Activated naive CD8-positive, alpha-beta T cell treated with anti-CD3 and anti-CD28 coated beads, Interleukin-2, amount 10 ng/mL, durations not matched to agents 7 days and 5 days (primary cell): ENCODE measurements at places on chromosomes 7 and 10. TPM values are rescaled to one million over a fixed set of nuclear protein-coding genes. Genes with fewer than 3 reads are reported as not detected.

The KLF14 gene
- total RNA-seq: not detected

DNA sequence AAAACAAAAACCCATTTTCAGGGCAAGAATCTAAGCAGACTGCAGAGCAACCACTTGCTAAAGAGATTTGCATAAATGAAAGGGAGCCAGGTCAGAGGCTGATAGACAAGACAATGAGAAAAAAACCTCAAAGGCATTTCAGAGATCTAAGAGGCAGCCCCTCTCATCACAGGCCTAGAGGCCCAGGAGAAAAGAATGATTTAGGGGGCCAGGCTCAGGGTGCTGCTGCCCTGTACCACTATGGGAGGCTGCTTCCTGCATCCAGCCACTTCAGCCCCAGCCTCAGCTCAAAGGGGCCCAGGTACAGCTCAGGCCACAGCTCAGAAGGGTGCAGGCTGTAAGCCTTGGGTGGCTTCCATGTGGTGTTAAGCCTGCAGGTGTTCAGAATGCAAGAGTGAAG, 3.7 kb upstream of the DNAJC12 start:
- no peak for DNase-seq
- H3K36me3 ChIP-seq: peaks cover 6% of the 10 kb centered on the region
- no peaks in the 10 kb centered on the region for H3K27me3 ChIP-seq
- H3K4me1 ChIP-seq: peaks cover 3% of the 10 kb centered on the region
- H3K27ac ChIP-seq: no peak overlapping the region

- H3K4me1 ChIP-seq: no peaks in the 10 kb centered on the region
- H3K27ac ChIP-seq: no peak overlapping the region
- H3K4me3 ChIP-seq: no peak overlapping the region
- peak; percentile 15 for DNase-seq
- no peaks in the 10 kb centered on the region for H3K27me3 ChIP-seq
Observed at GRCh38 chr7:1692515-1693418, 22.7 kb downstream of the ELFN1 start.

- no peak overlapping the region for H3K27ac ChIP-seq
- H3K4me1 ChIP-seq: peaks cover 14% of the 10 kb centered on the region
- H3K36me3 ChIP-seq: peaks cover 18% of the 10 kb centered on the region
- DNase-seq: no peak
- H3K4me3 ChIP-seq: no peak overlapping the region
Observed at GRCh38 chr7:7720750-7721621, 2.6 kb upstream of the RPA3 start.

DNA sequence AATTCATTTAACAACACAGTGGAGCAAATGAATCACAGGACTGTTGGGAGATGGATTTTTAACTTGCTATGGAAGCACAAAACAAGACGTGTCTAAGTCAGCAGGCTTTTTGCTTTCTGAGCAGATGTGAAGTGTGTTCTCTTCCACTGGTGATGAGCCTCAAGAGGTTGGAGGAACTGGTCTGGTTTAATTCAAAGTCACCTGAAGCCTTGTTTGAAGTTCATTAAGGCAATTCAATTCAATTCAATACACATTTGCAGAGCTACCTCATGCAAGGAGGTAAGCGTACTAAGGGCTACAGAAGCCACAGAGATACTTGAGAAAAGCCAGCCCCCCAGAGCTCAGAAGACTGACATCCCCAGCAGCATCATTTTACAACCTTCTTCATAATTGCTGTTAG, 68.4 kb upstream of the PALS2 start:
- H3K36me3 ChIP-seq: no peaks in the 10 kb centered on the region
- H3K4me1 ChIP-seq: no peaks in the 10 kb centered on the region
- peaks cover 2% of the 10 kb centered on the region for H3K27me3 ChIP-seq

DNA sequence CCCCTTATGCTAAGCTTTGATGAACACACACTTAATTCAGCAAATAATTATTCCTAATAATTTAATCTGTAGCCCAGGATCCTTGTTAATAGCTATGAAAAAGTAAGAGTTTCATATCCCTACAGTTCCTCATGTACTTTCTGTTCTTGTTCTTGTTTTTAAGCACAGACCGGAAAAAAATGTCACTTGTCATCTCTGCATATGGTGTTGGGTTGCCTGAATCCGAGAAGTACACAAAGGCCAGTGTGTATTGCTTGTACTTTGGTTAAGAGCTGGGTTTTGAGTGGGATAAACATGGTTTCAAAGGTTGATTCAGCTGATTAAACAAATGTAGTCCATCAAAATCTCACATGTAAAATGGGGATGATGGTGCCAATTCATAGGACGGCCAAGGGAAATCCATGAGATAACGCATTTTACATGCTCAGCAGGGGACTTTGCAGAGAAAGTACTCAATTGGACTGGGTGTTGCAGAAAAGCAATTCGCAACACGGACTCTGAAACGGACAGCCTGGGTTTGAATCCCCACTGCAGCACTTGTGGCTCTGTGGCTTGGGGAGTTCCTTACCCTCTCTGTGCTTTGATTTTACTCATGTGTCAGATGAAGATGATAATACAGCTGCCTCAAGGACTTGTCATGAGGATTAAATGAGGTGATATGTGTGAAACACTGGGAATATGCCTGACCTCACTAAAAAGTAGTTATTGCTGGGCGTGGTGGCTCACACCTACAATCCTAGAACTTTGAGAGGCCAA, 71.7 kb downstream of the MAP3K8 start:
- peaks cover 1% of the 10 kb centered on the region for H3K36me3 ChIP-seq
- no peaks in the 10 kb centered on the region for H3K27me3 ChIP-seq
- peaks cover 59% of the 10 kb centered on the region for H3K4me1 ChIP-seq
- DNase-seq: no peak
- no peak overlapping the region for H3K4me3 ChIP-seq

DNA sequence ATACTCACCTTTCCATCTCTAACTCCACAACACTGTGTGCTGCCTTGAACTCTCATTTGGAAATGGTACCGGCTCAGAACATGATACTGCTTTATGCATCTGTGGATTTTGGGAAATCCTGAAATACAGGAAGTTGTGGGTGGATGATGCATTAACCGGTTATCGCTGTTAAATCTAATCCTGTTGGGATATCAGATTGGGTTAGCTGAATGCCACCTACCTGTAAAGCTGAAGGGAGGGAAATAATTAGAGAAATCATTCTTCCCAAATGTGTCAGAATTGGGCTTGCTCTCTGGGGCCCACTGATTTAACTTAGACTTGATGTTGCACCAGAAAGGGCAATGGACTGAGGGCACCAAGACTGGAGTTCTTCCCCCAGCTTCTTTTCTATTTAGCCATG, 54.0 kb downstream of the CH25H start:
- H3K27ac ChIP-seq: no peak overlapping the region
- H3K4me3 ChIP-seq: no peak overlapping the region
- peaks cover 10% of the 10 kb centered on the region for H3K36me3 ChIP-seq
- H3K4me1 ChIP-seq: peaks cover 8% of the 10 kb centered on the region
- DNase-seq: no peak
- peaks cover 20% of the 10 kb centered on the region for H3K27me3 ChIP-seq

The KCTD7 gene
- 35.2 TPM for total RNA-seq

DNA sequence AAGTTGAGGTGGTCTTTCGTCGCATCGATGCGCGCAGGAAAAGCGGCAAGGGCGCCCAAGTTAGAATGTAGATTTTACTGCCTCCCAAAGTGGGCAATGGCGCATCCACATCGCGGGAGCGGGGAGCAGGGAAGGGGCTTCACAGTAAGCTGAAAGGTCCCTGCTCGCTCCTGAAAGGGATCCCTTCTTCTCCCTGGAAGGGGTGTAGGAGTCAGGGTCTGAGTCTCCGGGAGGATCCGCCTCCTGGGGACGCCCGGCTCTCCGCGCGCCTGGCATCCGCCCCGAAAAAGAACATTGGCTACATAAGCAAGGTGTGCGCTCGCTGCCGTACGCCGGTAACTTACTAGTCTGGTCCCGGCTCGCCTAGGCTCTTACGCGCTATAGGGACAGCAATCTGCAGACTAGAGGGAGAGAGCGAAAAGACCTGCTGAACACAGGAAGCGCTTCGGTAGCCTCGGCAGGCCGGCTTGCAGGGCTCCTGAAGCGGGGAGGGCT, 804 bp downstream of the UNC5B start:
- H3K27ac ChIP-seq: no peak overlapping the region
- peak; percentile 52 for DNase-seq
- H3K27me3 ChIP-seq: peaks cover 79% of the 10 kb centered on the region

The CAMK2G gene
- 48.6 TPM for total RNA-seq

GRCh38 chr7:85471740-85472139, 284.9 kb upstream of the SEMA3D start:
- DNase-seq: no peak
- H3K27ac ChIP-seq: no peak overlapping the region
- H3K4me1 ChIP-seq: no peaks in the 10 kb centered on the region
- H3K4me3 ChIP-seq: no peak overlapping the region
- no peaks in the 10 kb centered on the region for H3K27me3 ChIP-seq
- no peaks in the 10 kb centered on the region for H3K36me3 ChIP-seq

The PODXL gene
- 1.5 TPM for total RNA-seq

DNA sequence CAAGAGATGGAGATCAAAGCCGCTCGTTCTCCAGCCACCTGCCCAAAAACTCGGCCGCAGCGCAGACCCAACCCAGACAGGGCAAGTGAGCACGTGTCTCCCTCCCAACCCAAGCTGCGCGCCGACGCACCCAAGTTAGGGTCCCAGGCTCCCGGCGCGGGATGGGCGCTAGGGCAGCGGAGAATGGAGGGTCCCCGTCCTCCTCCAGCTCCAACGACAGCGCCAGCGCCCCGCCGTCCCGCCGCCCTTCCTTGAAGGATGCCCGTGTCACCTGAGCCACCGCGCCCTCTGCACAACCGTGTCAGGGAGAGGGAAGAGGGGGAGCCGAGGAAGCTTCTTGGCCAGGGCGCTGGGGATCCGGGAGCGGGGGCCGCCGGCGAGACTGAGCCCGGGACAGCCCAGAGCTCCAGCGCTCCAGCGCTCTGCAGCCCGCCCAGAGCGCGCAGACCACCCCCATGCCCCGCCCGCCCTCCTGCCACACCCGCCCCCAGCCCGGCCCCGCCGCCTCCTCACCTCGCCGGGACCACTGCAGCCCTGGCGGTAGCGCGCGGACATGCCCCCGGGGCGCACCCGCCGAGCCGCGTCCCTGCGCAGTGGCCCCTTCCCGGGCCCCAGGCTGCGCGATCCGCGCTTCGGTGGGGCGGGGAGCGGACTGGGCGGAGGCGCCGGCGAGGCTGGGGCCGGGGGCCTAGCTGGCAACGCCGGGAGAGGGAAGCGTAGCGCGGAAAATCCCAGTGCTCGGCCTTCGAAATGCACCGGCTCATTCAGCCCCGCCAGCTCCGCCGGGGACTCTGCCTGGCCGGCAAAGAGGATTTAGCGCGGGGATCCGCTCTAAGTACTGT, at the start of gene SLC16A12:
Gene SLC16A12, minus strand, starts transcription at position 424 of the 842 bp plus-strand sequence. CDS start 73,016 bp downstream, outside the sequence.
- H3K36me3 ChIP-seq: no peaks in the 10 kb centered on the region
- DNase-seq: peak; percentile 34
- no peak within 1 kb of the TSS for H3K27ac ChIP-seq
- peak within 1 kb of the TSS; percentile 41 for H3K4me3 ChIP-seq

DNA sequence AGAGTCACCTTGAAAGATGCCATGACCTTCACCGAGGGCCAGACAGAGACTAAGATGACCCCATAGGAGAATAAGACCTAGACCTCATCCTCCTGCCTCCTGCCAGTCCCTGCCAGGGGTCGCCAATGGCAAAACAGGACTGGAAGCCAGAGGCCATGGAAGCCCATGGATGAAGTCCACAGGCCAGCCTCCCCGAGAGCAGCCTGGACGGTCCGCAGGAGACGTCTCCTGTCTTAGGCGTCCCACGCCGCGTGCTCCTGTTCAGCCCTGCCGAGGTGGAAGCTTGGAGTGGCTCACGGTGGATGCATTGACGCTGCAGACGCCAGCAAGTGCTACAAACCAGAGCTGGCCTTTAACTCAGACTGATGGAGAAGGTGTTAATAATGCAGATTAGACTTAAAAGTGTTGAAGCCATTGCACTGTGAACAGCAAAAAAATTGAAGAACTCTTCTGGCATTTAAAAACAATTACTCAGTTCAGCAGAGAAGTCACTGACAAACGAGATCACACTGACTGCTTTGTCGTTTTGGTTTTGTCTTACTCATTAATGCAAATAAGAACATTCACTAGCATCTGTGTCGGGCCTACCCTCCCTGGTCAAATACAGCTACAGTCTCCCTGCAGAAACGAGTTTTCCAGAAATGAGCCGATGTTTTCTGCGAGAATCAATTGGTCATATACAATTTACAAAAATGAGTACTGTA, 38.1 kb upstream of the FAM20C start:
- H3K36me3 ChIP-seq: peaks cover 2% of the 10 kb centered on the region
- no peak for DNase-seq
- H3K27ac ChIP-seq: no peak overlapping the region
- no peaks in the 10 kb centered on the region for H3K27me3 ChIP-seq

DNA sequence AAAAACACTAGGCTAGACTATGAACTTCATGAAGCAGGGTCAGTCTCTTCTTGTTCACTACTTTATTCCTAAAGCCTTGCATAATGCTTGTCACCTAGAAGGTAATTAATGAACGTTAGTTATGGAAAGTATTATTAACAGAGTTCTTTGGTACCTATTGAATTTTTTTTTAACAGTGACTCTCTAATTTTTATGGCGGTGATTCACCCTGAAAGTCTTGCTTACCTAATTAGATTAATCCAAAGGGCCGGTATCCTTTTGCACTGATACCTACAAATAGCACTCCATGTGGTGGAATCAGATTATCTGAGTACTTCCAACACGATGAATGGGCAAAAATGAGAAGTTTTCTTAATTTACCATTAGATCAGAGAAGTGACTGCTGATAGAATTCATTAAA, 31.7 kb downstream of the STAM start:
- no peak overlapping the region for H3K27ac ChIP-seq
- no peaks in the 10 kb centered on the region for H3K27me3 ChIP-seq
- H3K4me3 ChIP-seq: no peak overlapping the region
- H3K4me1 ChIP-seq: peaks cover 17% of the 10 kb centered on the region

GRCh38 chr10:131815266-131816156, 85.3 kb upstream of the PPP2R2D start:
- no peaks in the 10 kb centered on the region for H3K4me1 ChIP-seq
- no peak overlapping the region for H3K27ac ChIP-seq
- no peak overlapping the region for H3K4me3 ChIP-seq
- no peaks in the 10 kb centered on the region for H3K27me3 ChIP-seq

GRCh38 chr10:132676193-132676891, 109.6 kb downstream of the NKX6-2 start:
- H3K4me1 ChIP-seq: peaks cover 2% of the 10 kb centered on the region
- DNase-seq: peak; percentile 10
- H3K27ac ChIP-seq: no peak overlapping the region

- H3K4me3 ChIP-seq: no peak overlapping the region
- H3K27me3 ChIP-seq: peaks cover 2% of the 10 kb centered on the region
- no peaks in the 10 kb centered on the region for H3K4me1 ChIP-seq
- no peak overlapping the region for H3K27ac ChIP-seq
- DNase-seq: no peak
Observed at GRCh38 chr7:144936314-144936713, 100.5 kb upstream of the TPK1 start.

GRCh38 chr7:53768186-53768585, 732.8 kb downstream of the POM121L12 start:
- H3K4me3 ChIP-seq: no peak overlapping the region
- no peaks in the 10 kb centered on the region for H3K4me1 ChIP-seq
- DNase-seq: no peak
- no peaks in the 10 kb centered on the region for H3K27me3 ChIP-seq
- no peaks in the 10 kb centered on the region for H3K36me3 ChIP-seq

- no peak overlapping the region for H3K27ac ChIP-seq
- peaks cover 5% of the 10 kb centered on the region for H3K27me3 ChIP-seq
- DNase-seq: no peak
- no peak overlapping the region for H3K4me3 ChIP-seq
Observed at GRCh38 chr7:106243893-106244292, 40.9 kb downstream of the NAMPT start.

The CROT gene
- total RNA-seq: 13.8 TPM

- H3K4me1 ChIP-seq: peaks cover 7% of the 10 kb centered on the region
- H3K27ac ChIP-seq: peak overlapping the region; percentile 88
- DNase-seq: peak; percentile 84
Observed at GRCh38 chr7:63900394-63901203, 98.0 kb upstream of the ZNF722 start.

The NKX2-3 gene
- not detected for total RNA-seq

The DGKI gene
- total RNA-seq: not detected

The GNA12 gene
- 17.4 TPM for total RNA-seq

The PRKAR2B gene
- 1.4 TPM for total RNA-seq
